Fibroblast of skin of right biceps (primary cell): ENCODE measurements at places on chromosomes 1 and 21.

GRCh38 chr1:197905699-197906351, 3.4 kb downstream of the C1orf53 start:
- no peak for DNase-seq

DNA sequence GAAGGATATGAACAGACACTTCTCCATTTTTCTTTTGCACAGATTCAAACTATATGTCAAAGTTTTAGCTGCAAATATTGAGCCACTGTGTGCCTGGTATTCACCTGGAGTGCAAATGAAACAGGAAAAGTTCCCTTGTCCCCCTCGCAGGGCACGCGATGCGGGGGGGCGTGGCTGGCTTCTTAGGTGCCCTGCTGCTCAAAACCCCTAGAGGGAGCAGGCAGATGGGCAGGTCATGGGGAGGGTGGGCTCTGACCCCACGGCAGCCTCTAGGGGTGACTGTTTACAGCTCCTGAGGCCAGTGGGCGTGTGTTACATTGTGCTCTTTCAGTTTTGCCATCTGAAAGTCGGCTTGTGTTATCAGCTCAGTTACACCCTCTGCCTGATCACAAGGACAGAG, 931.2 kb upstream of the B3GALT2 start:
- DNase-seq: no peak

DNA sequence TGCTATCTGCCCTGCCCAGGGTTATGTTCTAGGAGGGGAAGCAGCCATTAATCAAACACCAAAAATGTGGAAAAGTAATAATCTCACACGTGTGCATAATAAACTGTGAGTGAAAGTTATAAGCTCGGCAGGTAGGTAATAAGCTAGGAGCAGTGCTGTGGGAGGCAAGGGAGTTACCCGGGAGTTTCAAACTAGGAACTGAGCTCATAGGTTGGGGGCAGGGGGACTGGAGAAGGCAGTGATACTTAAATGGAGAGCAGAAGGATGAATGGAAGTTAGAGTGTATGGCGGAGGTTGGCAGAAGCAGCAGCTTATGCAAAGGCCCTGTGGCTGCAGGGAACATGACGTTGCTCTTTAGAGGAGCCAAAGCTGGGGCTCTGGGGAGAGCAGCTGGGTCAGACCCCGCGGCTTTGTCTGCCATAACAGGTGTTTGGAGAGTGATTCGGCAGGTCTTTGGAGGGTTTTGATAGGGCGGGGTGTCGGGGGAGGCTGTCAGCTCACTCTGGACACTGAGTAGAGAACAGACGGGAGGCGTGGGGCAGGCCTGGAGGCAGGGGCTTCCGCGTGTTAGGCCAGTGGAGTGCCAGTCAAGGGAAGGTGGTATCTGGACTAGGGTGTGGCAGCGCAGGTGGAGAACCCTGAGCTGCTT, 20.0 kb downstream of the PTPRF start:
- DNase-seq: no peak

DNA sequence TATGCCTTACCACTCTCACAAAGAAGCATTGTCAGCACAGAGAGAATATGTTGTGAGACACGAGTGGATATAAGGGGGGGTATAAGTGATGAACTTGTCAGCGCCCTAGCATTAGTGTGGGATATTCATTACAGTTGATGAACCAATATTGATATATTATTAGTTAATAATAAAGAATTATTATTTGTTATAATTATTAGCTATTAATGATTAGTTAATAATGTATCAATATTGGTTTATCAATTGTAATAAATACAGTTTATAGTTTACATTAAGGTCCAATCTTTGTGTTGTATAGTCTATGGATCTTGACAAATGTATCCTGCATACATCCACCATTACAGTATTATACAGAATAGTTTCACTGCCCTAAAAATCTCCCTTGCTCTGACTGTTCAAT, 120.2 kb upstream of the NCAM2 start:
- no peak for DNase-seq

DNA sequence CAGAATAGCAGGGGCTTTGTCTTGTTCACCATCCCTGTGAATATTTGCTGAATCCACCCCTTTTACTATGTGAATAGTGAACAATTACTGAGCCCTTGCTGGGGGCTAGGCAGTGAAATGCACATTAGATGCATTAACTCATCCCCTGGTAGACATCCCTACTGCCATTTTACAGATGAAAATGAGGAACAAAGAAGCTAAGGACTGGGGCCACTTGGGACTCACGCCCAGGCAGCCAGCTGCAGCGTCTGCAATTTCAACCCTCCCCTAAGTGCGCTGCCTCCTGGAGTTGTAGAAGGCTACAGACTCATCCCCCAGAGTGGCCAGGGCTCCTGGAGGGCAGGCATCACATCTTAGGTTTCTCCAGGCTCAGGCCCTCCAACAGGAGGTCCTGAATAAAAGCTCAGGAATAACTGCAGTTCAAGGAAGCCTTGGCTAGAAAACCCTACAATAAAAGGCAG, 31.6 kb downstream of the CAPZB start:
- no peak for DNase-seq

- no peak for DNase-seq
Observed at GRCh38 chr1:154186852-154187501, 4.9 kb downstream of the TPM3 start.

- no peak for DNase-seq
Observed at GRCh38 chr1:204879351-204879750, 8.7 kb downstream of the NFASC start.

GRCh38 chr1:3473381-3473844, 18.9 kb downstream of the ARHGEF16 start:
- DNase-seq: peak; percentile 92
